ENCODE measurements at places on chromosomes 7 and 10.

DNA sequence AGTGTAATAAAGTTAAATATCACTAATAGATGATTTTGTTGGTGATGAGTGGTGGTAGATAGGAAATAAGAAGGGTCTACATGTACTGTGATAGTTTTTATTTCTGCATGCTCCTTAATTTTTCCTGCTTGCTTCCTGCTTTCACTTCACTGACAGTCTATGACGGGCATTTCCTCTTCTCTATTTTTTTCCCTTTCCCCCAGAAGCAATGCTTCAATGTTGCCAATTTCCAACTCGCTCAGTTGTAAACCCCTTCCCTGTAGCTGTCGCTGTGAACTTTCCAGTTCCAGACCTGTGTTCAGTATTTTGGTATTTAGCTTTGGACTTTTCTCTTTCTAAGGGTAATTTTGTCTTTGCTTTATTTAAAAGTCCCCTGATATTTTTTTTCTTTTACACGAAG, 123.5 kb upstream of the AGR3 start:
- DNase-seq: no peak

DNA sequence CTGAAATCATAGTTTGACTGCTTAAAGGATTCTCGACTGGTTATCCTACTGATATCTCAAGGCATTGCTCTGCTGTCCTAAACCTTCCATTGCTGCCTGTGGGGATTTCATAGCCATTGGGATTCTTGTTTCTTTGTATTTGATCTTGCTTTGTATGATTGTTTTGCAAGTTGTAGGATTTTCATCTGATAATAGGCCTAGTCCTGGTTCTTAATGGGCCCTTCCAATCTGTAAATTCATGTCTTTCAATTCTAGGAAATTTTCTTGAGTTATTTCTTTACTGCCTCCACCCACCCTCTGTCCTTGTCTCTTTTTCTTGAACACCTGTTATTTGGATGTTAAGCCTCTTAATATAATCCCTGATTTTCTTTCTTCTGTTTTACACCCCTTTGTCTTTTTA, 72.2 kb downstream of the LANCL2 start:
- DNase-seq: no peak

- no peak for DNase-seq
Observed at GRCh38 chr7:22697876-22698606, 29.0 kb upstream of the IL6 start.

DNA sequence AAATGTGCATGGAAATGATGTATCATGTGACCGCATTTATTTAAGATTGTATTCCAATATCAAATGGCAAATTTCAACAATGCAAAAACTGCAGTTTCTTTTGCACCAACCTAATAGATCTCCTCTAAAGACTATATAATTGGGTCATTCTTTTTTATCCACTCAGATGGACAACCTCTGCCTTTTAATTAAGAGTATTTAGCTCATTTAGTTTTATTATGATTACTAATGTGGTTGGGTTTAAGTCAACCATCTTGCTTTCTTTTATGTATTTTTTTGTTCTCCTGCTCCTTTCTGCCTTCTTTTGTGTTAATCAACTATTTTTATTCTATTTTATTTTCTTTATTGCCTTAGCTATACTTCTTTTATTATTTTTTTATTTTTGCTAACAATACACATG, 468.5 kb upstream of the MKI67 start:
- no peak for DNase-seq

GRCh38 chr10:110762109-110762848, 109.4 kb upstream of the PDCD4 start:
- peak; percentile 90 for DNase-seq

DNA sequence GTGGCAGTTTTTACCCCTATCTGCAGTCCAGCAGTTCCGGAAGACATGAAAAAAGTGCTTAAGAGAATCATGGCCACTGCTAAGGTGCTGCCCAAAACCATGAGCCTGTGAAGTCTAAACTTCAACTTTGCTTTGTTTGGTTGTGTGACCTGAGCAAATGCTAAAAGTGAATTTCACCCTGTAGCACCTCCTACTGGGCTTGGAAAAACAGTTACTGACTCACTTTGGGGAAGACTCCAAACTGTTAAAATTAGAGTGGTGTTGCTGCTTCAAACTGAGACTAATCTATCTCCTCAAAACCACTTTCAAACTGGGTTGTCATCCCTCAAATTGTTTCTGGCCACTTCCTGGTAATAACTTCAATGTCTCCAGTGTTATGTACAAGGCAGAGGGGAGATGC, 21.3 kb downstream of the MKX start:
- DNase-seq: no peak

DNA sequence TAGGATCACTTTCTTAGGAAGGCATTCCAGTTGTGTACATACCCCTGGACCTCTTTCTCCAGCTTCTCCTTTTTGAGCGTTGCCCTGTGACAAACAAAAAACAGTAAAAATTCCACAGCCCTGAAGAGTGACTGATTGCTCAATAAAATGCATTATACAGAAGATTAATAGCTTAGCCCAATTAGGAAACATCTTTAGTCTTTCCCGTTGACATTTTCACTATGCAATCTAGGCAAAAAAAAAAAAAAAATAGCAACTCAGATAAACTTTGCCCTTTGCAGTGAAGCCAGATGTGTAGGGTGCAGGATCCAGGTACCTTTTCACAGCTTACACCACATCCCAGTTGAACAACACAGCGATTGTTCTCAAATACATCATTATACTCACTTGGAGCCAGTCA, 17.9 kb downstream of the COL28A1 start:
- no peak for DNase-seq

- no peak for DNase-seq
Observed at GRCh38 chr7:117005449-117005848, 52.1 kb downstream of the ST7 start.

DNA sequence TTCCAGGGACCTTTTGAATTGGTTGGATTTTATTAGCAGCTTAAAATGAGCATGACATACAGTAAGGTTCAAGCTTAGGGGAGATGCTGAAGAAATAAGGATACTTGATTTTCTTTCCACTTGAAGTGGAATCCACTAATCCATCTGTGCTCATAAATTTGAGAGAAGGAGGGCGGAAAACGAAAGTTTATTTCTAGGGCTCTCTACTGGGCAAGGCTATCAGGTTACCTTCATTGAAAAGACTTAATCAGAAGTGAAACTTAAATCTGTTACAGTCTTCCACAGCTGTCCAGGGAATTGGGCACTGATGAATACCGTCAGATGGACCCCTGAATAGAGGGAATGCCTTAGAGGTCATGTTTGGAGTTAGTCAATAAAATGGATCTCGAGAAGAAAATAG, 21.8 kb downstream of the AUTS2 start:
- DNase-seq: no peak

DNA sequence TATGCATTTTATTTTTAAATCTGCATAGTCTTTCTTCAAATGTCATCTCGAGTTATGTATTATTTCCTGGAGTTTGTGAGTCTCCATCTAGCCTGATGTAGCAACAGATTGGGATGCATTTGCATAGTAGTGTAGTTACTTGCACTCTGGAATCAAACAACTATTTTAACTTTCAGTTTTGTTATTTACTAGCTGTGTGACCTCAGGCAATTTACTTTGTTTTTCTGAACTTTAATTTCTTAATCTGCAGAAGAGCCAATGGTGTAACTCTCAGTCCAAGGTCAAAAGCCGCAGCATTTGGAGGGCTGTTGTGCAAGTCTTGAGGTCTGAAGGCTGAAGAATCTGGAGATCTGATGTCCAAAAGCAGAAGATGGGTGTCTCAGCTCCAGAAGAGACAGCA, 175.8 kb upstream of the SORCS1 start:
- DNase-seq: no peak

DNA sequence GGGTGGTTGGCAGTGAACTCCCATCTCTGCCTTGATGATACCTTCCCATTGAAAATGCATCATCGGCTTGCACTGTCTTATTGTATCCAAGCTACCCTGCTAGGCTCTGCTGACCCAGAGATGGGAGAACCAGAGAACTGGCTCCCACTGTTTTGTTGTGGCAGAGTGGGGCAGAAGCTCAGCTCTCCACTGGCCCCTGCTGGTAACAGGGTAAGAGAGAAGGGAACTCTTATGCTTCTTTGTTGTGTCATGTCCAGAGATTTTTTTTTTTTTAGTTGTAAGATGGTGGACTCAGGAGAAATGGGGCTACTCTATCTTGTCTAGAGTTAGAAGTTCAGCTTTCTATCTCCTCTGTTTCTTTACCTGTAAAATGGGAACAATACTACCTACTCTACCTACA, 100.5 kb upstream of the SDK1 start:
- no peak for DNase-seq

DNA sequence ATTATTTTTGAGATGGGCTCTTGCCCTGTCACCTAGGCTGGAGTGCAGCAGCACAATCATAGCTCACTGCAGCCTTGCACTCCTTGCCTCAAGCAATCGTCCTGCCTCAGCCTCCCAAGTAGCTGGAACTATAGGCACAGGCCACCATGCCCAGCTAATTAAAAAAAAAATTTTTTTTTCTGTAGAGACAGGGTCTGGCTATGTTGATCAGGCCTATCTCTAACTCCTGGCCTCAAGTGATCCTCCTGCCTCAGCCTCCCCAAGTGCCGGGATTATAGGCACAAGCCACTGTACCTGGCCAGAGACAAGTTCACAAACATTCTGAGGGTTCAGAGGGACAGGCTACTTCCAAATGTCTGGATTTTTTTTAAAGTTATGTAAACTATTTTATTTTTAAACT, 32.1 kb upstream of the PURB start:
- no peak for DNase-seq

- no peak for DNase-seq
Observed at GRCh38 chr10:80878330-80878729, 340.6 kb downstream of the SH2D4B start.

DNA sequence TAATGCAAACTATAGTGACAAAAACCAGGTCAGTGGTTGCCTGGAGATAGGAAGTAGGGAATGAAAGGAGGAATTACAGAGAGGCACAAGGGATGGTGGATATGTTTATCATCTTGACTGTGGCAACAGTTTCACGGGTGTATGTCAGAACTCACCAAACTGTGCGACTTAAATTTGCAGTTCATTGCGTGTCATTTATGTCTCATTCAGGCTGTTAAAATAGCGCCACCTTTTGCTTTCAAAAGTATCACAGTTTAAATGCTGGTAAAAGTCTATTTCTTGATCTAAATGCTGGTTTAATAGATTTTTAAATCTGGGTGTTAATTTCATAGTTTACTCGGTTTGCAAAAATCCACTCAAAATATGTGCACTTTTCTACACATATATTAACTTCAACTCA, 51.0 kb downstream of the PTTG1IP2 start:
- DNase-seq: no peak

DNA sequence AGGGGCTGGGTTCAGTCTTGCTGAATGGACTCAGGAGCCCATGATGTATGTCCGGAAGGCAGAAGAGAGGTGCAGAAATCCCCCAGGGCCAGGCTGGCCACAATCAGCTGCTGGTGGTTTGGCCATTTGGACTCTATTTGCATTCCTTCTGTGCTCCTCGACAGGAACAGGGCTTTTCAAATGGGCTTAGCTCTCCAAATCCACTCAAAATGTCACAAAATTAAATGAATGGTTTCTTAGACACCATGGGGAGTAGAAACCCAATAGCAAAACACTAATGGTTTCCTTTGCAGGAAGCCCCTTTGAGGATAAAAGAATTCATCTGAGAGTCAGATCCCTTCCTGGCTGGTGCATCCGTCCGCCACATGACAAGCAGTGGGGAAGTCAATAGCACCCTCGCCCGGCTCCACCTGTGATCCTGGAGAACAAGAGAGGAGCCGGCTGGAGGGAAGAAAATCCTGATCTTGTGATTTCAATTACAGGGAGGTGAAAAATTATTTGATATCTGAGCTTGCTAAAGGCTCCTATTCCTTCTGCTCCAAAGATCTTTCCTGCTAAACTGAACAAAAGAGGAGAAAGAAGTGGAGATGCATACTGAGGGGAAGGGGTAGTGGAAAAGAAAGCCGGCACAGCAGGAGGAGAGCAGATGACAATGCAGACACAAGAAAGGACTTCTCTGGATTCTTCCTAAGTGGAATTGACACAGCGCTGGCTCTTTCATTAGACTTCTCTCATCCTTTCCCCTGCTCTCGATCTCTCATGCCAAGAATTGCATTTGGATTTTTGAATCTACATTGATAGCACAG, 190.7 kb downstream of the C7orf25 start:
- no peak for DNase-seq

DNA sequence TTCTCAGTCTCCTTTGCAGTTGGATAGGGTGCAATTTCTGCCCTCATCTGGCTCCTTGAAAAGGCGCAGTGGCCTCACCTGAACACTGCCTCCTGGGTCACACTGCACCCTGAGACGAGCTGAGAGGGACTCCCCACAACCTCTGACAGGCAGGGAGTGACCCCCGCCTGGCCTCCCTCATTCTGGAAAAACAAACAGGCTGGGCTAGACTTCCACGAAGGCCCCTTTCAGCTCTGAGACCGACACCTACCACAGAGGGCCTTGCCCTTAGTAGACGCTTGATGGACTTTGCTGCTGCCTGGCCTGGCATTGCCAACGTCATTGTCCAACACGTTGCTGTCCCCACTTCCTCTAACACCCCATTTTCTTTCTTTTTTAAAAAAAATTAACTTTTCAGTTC, 8.6 kb downstream of the FAM241B start:
- no peak for DNase-seq

DNA sequence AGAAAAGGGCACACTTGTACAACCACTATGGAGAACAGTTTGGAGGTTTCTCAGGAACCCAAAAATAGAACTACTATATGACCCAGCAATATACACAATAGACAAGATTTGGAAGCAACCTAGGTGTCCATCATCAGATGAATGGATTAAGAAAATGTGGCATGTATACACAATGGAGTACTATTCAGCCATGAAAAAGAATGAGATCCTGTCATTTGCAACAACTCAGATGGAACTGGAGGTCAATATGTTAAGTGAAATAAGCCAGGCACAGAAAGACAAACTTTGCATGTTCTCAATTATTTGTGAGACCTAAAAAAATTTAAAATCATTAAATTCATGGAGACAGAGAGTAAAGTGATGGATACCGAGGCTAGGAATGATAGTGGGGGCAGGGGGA, 118.8 kb downstream of the ZNF467 start:
- DNase-seq: no peak

GRCh38 chr10:983971-984655, 4.1 kb upstream of the GTPBP4 start:
- DNase-seq: no peak

- no peak for DNase-seq
Observed at GRCh38 chr7:42262964-42263363, 26.0 kb upstream of the GLI3 start.

DNA sequence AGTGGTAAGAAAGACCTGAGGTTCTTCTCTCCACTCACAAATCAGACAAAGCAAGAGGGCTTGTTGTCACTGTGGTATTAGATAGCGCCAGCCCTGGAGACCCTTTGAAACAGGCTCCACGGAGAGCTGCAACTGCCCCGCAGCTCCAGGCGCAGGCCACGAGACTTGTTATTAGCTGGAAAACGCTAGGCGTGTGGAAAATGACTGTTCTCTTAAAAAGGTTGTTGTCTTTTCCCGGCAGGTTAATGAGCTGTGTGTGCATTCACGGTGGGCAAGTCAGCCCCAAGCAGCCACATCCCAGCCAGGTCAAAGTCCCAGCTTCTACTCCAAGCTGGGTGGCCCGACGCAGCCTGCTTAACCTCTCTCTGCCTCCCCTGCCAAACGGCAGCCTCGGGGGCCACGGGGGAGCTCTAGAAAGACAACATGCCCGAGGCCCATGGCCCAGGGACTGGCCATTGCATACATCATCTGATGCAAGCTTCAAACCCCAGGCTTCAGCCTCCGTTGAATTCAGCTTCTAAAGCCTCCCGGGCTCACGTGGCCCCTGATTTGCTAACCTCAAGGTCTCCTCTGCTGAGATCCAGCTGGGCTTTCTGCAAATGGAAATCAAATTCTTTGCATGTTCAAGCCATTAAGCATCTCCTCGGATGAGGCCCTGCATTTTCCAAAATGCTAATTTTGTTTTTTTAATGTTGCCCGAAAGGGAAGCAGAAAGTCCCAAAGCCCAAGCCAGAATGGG, 61.3 kb upstream of the DNAAF5 start:
- no peak for DNase-seq
